ENCODE measurements at places on chromosomes 11 and 22.

DNA sequence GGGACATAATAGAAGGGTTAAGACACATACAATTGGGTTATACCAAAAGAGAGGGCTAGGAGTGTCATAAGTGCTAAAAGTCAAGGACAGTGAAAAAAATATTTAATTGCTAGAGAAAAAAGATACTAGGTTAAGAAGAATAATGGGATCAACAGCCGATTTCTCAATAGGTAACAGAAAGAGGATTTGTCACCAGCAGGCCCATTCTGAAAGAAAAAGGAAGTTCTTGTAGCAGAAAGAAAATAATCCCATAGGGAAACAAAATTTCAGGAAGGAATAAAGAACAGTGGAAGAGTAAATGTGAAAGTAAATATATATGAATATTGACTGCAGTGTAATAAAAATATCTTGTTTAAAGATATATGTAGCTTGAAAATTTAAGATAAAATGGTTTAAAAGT, 43.3 kb upstream of the ADORA2A start:
- DNase-seq, result no peak

DNA sequence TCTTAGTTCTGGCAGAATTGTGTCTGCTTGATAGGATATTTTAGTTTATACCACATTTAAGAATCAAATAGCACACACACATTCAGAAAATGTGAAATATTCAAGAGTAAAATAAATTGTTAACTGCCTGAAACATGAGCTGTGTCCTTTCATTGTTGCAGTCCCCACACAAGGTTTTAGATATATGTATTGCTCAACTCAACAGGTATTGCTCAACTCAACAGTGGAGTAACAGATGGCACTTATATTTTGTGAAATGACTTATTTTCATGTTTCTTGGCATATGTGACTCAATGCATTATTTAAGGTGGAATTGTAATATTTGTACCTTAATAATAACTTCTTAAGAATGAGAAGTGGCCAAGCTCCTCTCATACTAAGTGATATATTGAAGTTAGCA, 760.3 kb downstream of the CNTN5 start:
- no peak for DNase-seq

- no peak for DNase-seq
Observed at GRCh38 chr22:20583471-20583922, 76.1 kb downstream of the MED15 start.

DNA sequence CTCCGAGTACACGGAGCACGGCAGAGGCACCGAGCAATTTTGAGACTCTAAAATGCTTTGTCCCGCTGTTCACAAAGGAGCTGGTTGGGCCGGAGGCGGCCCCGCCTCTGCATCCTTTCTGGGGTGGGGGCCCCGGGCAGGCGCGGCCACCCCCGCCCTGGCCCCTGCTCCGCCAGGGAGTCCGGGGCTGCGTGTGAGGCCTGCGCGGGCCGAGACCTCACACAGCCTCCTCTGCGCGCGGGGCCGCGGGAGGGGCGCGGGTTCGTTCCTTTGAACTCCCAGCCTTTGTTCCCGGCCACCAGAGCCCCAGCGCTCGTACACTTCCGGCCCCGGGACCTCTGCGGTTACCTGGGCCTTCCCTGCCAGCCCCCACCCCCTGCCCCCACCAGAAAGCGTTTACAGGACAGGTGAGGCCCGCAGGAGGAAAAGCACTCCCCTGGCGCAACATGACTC, 1.6 kb downstream of the FGF19 start:
- DNase-seq, result no peak

DNA sequence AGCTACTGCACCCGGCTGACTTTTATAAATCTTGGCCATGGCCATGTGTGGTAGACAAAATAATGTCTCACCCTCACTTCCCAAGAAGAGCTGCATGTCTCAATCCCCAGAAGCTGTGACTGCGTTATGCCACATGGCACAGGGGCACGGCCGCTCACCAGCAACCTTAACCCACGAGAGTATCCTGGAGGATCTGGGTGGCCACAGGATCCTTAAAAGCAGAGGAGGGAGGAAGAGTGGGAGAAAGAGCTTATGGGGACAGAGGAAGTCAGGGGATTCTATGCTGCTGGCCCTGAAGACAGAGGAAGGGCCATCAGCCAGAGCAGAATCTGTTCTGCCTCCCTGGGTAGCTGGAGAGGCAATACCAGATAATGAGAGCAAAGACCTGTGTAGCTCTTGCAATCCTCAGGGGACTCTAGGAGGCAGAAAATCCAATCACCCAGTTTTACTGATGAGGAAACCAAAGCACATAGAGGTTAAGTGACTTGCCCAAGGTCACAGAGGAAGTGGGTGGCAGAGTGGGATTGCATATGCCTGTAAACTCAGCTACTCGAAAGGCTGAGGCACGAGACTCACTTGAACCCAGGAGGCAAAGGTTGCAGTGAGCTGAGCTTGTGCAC, 55.3 kb downstream of the CELSR1 start:
- no peak for DNase-seq

- no peak for DNase-seq
Observed at GRCh38 chr11:85391141-85391540, 236.0 kb downstream of the DLG2 start.

GRCh38 chr22:38398609-38399461, 56.2 kb downstream of the KCNJ4 start:
- peak; percentile 80 for DNase-seq

GRCh38 chr11:64134963-64135362, 30.9 kb downstream of the MACROD1 start:
- DNase-seq, result no peak

- no peak for DNase-seq
Observed at GRCh38 chr11:69954756-69955155, 123.4 kb upstream of the ANO1 start.

- DNase-seq, result peak; percentile 44
Observed at GRCh38 chr11:64146036-64146955, 19.6 kb downstream of the MACROD1 start.

DNA sequence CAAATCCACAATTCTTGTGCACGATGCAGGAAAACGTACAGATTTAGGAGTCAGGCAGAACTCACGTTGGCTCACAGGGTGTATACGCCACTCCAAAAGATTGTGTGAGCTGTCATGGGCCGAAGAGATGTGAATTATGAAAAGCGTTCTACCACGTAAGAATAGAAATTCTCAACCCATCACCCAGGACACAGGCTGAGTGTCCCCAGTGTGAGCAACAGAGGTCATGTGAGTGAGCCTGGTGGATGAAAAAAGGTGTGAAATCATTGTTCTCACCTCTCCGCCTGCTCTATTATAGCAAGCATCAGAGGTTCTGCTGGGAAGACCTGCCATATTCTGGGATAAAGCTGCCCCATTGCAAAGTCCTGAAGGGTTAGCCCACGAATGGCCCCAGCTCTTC, 235.0 kb downstream of the MN1 start:
- no peak for DNase-seq

DNA sequence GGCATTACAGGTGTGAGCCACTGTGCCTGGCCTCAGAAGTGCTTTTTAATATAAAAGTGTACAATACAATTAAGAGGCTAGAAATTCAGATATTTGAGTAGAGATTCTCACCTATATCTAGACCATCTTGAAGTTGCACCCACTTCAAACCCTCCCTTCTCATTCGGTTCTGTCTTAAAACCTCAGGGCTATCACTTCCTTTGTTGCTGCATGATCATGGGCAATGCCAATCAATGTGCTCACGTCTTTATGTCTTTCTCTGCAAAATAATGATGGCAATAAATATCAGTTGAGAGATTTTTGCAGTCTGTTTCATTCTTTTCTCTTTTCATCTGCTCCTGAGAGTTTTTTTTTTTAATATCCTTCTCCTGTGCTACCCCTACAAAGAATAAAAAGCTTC, 9.3 kb upstream of the NUP160 start:
- DNase-seq, result no peak

- DNase-seq, result no peak
Observed at GRCh38 chr11:33642461-33643166, 58.0 kb downstream of the C11orf91 start.

GRCh38 chr11:19311308-19312030, 70.7 kb upstream of the E2F8 start:
- DNase-seq, result no peak

DNA sequence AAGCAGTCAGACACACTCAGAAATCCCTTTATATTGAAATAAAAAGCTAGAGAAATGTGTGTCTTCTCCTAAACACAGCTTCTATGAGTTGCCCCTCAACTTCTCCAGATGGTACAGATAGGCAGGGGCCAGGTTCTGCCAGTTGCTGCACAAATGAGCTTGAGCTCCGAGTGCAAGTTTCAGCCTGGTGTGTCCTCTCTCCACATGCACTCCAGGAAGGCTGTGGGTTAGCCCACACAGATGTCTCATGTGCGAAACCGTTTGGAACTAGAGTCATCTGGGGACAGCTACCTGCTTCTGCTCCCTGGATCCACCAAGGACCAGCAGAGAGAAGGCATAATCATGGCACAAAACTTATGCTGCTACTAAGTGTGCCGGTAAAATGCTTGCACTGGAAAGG, 812.6 kb downstream of the OPCML start:
- no peak for DNase-seq

- DNase-seq, result no peak
Observed at GRCh38 chr11:63530021-63530420, 6.6 kb upstream of the PLAAT4 start.

DNA sequence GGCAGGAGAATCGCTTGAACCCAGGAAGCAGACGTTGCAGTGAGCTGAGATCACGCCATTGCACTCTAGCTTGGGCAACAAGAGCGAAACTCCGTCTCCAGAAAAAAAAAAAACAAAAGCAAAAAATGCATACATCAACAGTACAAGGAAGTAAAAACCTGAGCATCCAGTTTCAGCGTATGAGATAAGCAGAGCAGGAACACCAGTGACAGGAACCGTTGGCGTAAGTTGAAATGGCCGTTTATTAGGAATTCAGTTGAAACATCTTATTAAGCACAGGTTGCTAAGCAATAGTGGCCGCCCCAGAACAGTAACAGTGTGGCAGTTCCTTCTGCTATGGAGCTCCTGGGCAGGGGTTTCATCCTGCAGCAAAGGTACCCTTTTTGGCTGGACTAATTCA, 4.0 kb upstream of the L3MBTL2 start:
- DNase-seq, result no peak

- no peak for DNase-seq
Observed at GRCh38 chr11:79461144-79461543, 20.3 kb upstream of the TENM4 start.

GRCh38 chr11:58923300-58923788, 15.9 kb upstream of the GLYATL1 start:
- DNase-seq, result no peak

DNA sequence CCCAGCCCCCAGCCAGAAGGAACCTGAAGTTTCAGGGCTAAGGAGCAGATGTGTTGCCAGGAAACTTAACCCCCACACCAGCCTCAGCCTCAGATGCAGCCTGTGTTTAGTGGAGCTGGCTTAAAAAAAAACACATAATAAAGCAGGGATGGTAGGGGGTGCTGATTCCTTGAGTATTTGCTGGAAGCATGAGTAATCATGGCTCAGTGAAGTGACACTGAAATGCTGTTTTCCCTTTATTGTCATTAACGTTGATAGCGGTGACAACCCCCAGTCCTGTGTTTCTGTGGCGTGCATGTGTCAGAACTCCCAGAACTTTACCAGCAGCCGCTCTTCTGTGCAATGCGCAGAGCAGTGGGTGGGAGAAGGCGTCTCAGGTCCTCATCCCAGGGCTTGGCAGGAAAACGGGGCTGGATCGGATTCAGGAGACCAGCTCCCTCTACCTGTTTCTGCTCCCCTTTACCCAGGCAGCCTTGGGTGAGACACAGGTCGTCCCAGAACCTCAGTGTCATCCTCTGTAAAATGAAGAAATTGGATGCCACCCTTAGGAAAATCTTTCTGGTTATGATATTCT, 1282.1 kb downstream of the TBC1D22A start:
- no peak for DNase-seq

GRCh38 chr22:48827268-48827846, 1000.3 kb downstream of the BRD1 start:
- DNase-seq, result no peak

- DNase-seq, result no peak
Observed at GRCh38 chr22:24416611-24417010, 10.8 kb upstream of the ADORA2A start.

GRCh38 chr11:66842501-66842895, 743 bp upstream of the RCE1 start:
- no peak for DNase-seq

GRCh38 chr22:27844656-27845591, 43.4 kb upstream of the MN1 start:
- DNase-seq, result no peak

DNA sequence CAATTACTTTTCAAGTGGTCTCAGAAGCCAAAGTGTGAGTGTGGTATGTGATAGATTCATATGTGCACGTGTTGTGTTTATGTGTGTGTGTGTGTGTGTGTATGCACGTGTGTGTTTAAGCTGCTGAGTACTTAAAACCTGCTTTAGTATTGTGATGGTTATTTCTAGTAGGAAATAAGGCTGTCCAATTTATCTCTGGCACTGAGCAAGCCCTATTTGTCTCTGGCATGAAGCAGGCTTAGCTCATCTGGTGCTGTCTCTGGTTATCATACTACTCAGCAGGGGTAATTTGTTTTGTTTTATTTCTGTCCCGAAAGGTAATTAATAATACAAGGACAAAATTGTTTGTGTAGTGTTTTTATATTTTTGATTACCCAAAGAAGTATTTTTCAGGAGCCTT, 333.7 kb downstream of the FAT3 start:
- no peak for DNase-seq

GRCh38 chr11:15800111-15800800, 556.1 kb downstream of the SOX6 start:
- DNase-seq, result no peak

DNA sequence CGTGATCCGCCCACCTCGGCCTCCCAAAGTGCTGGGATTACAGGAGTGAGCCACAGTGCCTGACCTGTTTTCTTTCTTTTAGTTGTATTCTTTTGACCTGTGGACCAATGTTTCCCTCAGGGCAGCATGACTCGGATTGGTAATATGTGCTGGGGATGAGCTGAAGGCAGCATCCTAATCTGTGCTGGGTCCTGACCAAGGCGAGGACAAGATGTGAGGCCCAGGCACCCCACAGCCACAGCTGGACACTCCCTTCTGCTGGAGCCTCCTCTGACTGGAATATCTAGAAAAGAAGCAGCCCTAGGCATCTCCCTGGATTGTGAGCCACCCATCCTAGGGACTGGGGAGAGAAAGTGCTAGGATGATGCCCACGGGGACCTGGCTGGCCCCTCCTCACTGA, 105.4 kb downstream of the PDE2A start:
- DNase-seq, result no peak

GRCh38 chr22:35593891-35594470, 23.1 kb downstream of the MB start:
- no peak for DNase-seq

DNA sequence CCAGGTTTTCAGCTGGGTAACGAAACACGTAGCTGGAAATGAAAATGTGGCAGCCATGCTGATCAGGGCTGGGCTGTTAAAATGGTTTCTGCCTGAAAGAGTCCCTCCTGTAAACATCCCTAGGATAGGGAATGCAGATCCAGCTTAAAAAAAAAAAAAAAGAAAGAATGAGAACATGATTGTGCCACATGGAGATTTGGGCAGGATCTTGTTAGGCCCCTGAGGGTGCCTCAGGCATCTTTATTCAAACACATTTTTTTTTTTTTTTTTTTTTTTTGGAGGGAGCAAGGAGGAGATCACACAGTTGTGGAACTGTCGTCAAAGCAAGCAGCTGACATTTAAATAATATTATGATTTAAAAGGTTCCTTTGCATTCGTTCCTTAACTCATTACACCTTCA, 900.3 kb downstream of the OPCML start:
- no peak for DNase-seq

- DNase-seq, result no peak
Observed at GRCh38 chr22:39589875-39590274, 19.3 kb downstream of the CACNA1I start.

GRCh38 chr11:30333405-30333804, 10.5 kb downstream of the ARL14EP start:
- no peak for DNase-seq

Data from T follicular helper cell (primary cell).